GM23338 (cell line): ENCODE measurements at places on chromosomes 16 and 17.

- DNase-seq: peak; percentile 36
Measured at GRCh38 chr17:73228748-73229236, 32.9 kb downstream of the CPSF4L start.

DNA sequence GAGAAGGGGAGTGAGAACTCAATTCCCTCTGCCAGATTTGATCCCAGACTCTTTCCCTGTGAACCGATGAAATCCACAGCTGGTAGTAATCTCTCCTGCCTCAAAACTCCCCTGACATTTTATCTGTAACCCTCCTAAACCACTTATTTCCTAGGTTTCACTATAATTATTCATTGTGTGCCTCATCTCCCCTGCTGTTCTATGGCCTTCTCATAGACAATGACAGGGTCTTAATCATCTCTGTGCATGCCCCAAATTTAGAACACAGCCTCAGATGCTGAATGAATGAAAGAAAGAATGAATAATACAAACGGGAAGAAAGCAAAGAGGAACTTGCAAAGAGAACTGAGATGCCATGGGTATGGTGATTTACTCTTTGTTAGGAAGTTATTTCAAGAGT, 451.1 kb downstream of the HS3ST3B1 start:
- DNase-seq: no peak

DNA sequence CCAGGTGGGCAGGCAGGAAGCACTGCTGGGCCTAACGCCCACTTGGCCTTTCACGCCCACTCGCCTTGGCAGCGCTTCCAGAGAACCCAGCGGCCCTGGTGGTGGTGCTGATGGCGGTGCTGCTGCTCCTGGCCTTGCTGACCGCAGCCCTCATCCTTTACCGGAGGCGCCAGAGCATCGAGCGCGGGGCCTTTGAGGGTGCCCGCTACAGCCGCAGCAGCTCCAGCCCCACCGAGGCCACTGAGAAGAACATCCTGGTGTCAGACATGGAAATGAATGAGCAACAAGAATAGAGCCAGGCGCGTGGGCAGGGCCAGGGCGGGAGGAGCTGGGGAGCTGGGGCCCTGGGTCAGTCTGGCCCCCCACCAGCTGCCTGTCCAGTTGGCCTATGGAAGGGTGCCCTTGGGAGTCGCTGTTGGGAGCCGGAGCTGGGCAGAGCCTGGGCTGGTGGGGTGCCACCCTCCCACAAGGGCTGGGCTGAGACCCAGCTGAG, 64.7 kb downstream of the MRC2 start:
- DNase-seq: no peak

DNA sequence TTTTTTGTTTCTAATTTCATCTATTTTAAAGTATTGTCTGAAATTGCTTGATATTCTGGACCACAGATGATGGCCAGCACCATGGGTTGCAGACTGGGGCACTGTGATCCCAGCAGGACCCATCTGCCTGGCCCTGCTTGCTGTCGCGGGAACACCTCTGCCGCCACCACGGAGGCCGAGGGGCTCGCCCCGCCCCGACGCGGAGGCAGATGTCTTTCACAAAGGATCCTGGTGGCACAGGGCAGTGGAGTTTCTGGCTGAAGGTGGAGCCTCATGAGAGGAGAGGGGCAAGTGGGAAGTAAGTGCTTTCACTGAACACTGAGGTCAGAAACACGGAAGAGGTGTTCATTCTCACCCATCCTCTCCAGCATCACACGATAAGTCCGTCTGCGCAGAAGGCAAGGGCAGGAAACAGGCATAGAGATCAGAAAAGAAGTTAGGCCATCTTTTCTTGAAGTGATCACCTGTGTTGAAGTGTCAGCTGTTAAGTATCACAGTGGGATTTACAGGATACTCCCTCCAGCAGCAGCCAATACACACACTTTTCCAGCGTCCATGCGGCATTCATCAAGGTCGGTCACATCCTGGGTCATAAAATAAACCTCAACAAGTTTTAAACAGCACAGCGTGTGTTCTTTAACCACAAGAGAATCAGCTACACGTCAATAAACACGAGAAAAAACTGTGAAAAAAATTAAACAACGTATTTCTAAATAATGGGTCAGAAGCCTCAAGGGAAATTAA, 194.5 kb downstream of the RPTOR start:
- no peak for DNase-seq

GRCh38 chr17:36468903-36469635, 17.4 kb upstream of the ZNHIT3 start:
- no peak for DNase-seq
